GM23248 (cell line): ENCODE measurements at places on chromosomes 7 and 10.

- peak; percentile 51 for DNase-seq
Measured at GRCh38 chr10:62017491-62017870, 116.0 kb downstream of the ARID5B start.

GRCh38 chr7:139683137-139683921 is 94.5 kb downstream of the HIPK2 start:
- peak; percentile 58 for DNase-seq

- no peak for DNase-seq
Measured at GRCh38 chr7:12222889-12223579, 11.9 kb downstream of the TMEM106B start.

DNA sequence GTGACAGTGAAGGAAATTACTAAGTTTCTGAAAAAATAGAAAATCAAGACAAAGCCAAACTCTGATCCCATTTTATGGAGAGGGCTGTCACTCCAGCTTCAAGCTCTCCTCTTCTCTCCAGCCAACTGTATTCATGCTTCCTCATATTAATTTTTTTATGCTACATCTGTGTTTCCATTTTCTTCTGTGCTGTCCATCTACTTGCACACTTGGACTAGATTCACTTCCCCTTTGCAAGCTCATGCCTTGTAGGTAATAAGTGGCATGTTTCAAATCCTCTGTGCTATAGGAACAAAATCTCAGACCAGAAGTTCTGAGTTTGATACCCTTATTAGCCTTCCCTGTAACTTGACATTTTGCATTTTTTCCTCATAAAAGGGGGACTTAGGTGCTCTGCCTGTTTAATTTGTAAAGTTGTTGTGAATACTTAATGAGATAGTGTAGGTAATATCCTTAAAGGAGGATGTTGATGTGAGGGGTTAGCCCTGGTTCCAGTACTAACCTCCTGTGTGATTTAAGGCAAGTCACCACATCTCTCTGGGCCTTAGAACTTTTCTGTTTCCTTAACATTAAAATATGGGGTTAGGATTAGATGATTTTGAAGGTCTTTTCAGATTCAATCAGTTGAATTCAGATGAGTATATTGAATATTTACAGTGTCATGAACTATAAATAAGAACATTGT is 358.8 kb downstream of the BBS9 start:
- DNase-seq, result no peak

- DNase-seq, result no peak
Measured at GRCh38 chr10:68138526-68138925, 29.2 kb downstream of the MYPN start.

DNA sequence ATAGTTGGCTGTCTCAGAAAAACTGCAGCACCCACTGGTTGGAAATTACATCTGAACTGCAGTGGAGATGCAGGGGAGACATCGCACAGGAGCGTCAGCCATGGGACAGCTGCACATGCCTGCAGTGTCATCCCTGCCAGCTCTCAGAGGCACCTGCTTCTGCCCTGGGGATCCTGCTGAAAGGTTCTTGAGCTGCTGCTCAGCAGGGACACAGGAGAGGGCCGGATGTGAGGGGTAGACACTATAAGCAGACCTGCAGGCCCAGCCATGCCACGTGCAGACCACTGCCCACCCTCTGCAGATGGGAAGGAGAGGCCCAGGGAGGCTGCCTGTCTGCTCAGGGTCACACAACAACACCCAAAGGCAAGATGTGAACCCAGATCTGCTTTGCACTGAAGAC is 601.4 kb downstream of the DNAJB6 start:
- DNase-seq, result no peak

- no peak for DNase-seq
Measured at GRCh38 chr7:9557853-9558252, 1124.4 kb downstream of the NXPH1 start.

GRCh38 chr7:124426621-124427020 is 339.0 kb downstream of the GPR37 start:
- no peak for DNase-seq

GRCh38 chr7:36245684-36246299 is 92.7 kb downstream of the EEPD1 start:
- no peak for DNase-seq

GRCh38 chr10:129511086-129511485 is 44.0 kb downstream of the MGMT start:
- no peak for DNase-seq

DNA sequence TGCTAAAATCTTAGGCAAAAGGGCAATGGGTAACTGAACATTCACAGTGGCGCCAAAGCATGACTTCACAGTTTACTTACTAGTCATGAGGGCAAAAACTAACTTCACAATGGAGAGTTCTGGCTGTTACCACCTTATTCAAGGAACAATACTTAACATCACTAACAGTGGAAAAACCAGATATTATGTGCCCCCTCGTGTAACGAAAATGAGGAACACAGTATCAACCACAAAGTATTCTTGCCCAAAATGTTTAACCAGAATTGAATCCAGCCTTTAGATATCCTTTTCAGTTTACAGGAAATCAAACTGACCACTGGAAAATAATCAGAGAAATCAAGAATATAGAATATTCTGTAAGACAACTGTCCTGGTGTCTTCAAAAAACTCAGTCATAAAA is 9.5 kb downstream of the C7orf25 start:
- DNase-seq, result no peak

DNA sequence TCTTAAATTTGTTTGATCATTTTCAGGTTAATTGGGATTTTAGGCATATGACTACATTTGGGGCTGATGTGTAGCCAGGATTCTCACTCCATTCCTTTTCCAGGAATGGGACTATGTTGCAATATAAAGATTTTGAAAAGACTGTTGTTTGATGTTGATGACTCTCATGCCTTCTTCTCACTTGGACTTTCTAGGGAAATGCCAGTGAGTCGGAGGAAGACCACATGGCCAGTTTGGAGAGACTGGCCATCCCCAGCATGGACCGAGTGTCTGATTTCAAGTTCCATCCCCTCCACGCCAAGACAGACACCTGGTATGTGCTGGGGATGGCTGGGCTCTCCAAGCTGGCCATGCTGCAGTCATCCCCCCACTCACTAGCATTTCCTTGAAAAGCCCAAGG is 5.5 kb downstream of the IGFBP3 start:
- peak; percentile 72 for DNase-seq
